ENCODE measurements at places on chromosomes 1 and 21. TPM values are rescaled to one million over a fixed set of nuclear protein-coding genes. Genes with fewer than 3 reads are reported as not detected.
A peak's percentile ranks its signal among the peaks of the same experiment; 100 is the strongest.

- DNase-seq, result peak; percentile 72
These were observed 7.7 kb upstream of the MPZL1 start for GRCh38 chr1:167714098-167714438.

DNA sequence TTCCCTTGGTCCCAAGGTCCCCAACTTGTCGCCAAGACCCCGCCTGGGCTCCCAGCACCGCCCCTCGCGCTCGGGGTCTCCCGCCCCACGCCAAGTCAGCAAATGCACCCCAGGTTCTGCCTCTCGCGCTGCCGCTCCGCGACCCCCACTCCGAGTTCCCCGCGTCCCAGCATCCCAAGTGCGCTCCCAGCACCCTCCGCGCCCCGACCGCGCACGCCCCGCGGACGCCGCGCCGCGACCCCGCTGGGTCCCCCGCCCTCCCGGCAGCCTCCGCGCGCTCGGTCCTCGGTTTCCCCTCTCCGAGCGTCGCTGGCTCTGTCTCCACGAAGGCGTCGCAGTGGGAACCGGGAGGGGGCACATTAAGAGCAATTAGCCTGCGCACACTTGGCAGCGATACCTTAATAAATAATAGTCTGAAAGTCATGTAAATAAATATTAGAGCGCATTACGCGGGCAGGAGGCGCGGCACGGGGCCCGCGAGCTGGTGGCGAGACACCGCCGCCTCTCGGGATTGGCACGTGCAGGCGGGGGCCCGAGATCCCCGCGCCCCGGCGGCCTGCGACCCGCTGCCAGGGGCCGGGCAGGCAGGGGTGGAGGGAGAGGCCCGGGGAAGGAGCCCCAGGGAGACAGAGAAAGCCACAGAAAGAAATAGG is 75.9 kb downstream of the VWA5B1 start:
- DNase-seq, result no peak

GRCh38 chr1:205914155-205914507 is 29.1 kb downstream of the SLC26A9 start:
- DNase-seq, result no peak

DNA sequence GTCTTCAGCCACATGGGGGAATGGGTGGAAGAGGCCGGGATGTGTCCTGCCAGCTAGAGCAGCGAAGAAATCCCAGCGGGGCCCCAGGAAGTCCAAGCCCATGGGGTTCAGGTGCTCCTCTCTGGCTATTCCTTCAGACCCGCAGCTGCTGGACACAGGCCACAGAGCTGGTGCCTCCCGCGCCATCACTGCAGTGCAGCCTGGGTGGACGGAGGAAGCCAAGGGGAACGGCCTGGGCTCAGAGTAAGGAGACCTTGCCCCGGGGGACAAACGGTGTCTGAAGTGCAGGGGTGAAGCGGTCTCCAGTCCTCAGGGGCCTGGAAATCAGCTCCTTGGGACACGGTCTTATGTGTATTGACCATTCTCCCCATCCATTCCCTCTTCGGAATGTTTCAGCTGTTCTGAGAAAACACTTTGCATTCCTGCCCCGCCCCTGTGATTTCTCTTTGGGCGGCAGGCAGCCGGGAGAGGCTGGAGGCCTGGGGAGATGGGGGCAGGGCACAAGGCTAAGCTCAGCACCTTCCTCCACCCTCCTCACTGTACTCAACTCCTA is 18.4 kb downstream of the MTHFR start:
- no peak for DNase-seq

Gene STUM
- not detected for total RNA-seq

Gene STRIP1
- total RNA-seq, result 86.8 TPM

Gene ENSA
- total RNA-seq, result 173 TPM

Gene CR1L
- total RNA-seq, result not detected

- DNase-seq, result no peak
These were observed 25.4 kb upstream of the B3GALT5 start for GRCh38 chr21:39587376-39587775.

DNA sequence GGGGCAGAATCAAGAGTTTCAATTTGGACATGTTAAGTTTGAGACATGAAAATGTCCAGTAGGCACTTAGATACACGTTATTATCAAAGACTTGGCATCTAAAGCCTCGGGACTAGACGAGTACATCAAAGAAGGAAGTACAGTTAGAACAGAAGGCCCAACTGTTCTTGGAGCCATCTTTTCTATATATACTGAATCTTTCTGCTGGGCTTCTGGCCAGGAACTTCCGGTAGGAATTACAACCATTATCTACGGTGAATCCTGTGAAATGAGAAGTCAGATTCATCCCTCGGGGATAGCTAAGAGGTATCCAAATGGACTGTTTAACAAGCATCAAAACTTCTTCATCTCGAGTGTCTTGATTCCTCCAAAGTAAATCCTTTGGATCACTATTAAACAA is 34.4 kb upstream of the NRDC start:
- no peak for DNase-seq

DNA sequence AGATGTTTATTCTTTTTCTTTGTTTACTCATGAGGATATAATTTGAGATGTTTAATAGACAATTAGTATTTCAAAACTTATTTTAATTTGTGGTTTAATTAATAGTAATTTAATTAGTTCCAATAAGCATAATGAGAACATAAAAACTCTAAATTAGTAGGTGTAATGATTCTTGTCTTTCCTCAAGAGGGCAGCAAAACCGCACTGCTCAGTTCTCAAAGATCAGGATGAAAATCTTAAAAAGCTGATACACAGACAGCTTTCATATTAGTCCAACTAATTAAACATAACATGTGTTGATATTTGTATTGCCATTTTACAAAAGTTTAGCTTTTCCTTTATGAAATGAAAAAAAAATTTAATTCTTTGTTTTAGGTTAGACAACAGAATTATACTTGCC is 106.7 kb upstream of the C21orf91 start:
- DNase-seq, result no peak

GRCh38 chr21:44708866-44709425 is 2.4 kb downstream of the TSPEAR start:
- no peak for DNase-seq

GRCh38 chr1:224931605-224932004 is 2.1 kb downstream of the DNAH14 start:
- no peak for DNase-seq

Gene FCN3
- total RNA-seq, result not detected

- no peak for DNase-seq
These were observed 61.3 kb upstream of the SDC3 start for GRCh38 chr1:30969903-30970302.

- DNase-seq, result peak; percentile 30
These were observed 2.7 kb downstream of the MAN1C1 start for GRCh38 chr1:25619101-25619890.

DNA sequence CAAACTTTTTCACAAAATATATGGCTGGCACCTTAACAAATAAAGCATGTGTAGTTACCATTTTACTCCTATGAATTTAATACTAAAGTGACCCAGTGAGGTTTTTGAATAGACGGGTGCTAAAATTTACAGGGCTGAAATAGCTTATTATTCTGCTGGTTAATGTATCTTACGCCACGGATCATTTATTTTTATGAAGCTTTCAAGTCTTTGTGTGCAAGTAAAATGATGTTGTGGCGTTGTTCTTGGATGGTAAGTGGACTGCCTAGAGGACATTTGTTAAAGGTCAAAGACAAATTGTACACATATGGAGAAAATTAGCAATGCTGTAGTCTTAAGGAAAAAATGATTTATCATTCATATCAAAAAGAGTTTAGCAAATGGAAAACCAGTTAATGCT is 22.8 kb downstream of the INSL5 start:
- no peak for DNase-seq

- no peak for DNase-seq
These were observed 430.2 kb downstream of the OMA1 start for GRCh38 chr1:58116284-58116683.

- DNase-seq, result no peak
These were observed 68.5 kb downstream of the NIBAN1 start for GRCh38 chr1:184905601-184906322.

DNA sequence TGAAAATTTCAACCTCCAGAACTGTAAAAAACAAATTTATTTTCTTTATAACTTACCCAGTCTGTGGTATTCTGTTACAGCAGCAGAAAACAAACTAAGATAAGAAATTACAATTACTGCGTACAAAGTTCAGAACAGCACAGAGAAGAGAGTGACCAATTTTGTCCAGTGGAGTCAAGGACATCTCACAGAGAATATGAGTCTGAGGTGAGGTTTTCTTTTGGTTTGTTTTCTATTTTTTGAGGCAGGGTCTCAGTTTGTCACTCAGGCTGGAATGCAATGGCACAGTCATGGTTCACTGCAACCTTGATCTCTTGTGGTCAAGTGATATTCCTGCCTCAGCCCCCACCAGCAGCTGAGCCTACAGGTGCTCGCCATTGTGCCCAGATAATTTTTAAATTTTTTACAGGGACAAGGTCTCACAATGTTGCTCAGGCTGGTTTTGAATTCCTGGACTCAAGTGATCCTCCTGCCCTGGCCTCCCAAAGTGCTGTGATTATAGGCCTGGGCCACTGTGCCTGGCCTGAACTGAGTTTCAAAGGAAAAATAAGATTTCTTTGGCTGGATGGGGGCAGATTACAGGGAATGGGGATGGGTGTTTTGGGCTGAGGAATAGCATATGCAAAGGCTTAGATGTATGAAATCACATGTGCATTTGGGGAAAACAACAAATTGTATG is 201.1 kb upstream of the USP24 start:
- no peak for DNase-seq

Gene PAQR6
- total RNA-seq, result 2.8 TPM

DNA sequence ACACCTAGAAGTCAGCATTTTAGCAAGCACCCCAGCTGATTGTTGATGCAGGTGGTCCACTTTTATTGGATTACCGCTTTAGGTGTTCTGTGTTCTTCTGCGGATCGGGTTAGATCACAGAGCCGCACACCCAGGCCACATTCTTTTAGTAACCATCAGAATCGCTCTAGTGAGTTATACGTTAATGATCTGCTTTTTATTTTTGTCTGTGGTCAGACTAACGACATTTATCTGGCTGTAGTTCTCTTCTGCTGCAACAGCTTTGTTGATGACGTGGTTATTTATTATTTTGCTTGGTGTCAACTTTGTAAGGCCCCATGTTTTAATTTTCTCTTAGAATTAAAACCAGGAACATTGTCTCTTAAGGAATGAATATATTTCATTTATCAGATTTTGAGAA is 18.2 kb downstream of the SCCPDH start:
- DNase-seq, result no peak

- no peak for DNase-seq
These were observed 4.7 kb downstream of the ARHGEF11 start for GRCh38 chr1:157040802-157041201.

Gene COL6A1
- 4.6 TPM for total RNA-seq

GRCh38 chr1:115654663-115655305 is 13.0 kb downstream of the VANGL1 start:
- DNase-seq, result no peak

DNA sequence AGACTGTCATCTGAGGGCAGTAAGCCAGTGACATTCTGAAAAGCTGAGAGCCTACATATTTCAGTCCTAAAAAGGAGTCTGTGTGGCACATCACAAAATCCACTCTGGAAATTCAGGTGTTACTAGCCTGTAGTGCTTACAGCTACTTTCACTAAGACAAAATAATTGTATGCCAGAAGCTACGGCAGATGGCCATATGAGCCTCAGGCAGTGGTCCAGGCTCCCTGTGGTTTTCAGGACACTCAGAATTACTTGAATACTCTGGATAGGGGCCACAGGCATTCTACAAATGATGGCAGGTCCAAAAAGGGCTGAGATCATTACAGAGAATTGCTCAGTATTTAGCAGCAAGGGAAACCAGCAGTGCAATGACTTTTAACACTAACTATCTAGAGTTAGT is 527.1 kb downstream of the MRPL39 start:
- no peak for DNase-seq
